GM06990 (cell line): ENCODE measurements at places on chromosomes 3 and 15.
A peak's percentile ranks its signal among the peaks of the same experiment; 100 is the strongest.

DNA sequence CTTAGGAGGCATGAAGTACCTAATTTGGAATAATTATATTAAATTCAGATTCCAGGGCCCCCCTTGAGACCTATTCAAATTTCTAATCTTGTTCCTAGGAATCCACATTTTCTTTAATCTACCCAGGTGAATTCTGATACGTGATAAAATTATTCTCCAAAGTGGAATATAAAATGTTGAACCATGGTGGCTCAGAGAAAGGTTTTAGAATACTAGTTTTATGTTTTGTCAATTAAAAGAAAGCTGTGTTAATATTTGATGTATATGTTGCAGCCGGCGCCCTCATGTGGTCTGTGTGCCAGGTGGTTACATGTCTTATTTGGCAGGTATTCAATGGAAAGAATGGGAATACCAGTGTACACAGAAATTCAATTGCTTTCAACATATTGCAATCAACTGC, 321.8 kb downstream of the FEZF2 start:
- no peak for DNase-seq

DNA sequence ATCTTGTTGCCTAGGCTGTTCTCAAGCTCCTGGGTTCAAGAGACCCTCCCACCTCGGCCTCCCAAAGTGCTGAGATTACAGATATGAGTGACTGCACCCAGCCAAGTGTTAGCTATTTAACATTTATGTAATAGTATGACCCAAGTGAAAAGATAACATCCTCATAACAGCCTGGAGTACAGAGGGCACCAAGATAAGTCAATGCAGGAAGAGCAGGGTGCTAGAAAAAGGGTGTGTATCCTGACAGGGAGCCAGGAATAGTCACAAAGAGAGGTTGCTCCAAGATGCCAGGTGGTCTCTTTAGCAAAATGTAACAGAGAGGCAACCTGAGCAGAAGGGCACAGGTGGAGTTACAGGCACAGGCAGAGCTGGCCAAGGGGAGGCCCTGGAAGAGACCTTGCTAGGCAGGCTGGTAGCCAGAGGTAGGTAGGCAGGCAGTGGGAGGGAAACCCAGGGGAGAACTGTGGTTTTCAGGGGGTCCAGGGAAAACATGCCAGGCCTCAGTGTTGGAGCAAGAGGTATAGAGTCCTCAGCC, 277.4 kb downstream of the ERC2 start:
- no peak for DNase-seq

- DNase-seq: no peak
These were observed 184.0 kb downstream of the ABHD5 start for GRCh38 chr3:43874731-43875130.

DNA sequence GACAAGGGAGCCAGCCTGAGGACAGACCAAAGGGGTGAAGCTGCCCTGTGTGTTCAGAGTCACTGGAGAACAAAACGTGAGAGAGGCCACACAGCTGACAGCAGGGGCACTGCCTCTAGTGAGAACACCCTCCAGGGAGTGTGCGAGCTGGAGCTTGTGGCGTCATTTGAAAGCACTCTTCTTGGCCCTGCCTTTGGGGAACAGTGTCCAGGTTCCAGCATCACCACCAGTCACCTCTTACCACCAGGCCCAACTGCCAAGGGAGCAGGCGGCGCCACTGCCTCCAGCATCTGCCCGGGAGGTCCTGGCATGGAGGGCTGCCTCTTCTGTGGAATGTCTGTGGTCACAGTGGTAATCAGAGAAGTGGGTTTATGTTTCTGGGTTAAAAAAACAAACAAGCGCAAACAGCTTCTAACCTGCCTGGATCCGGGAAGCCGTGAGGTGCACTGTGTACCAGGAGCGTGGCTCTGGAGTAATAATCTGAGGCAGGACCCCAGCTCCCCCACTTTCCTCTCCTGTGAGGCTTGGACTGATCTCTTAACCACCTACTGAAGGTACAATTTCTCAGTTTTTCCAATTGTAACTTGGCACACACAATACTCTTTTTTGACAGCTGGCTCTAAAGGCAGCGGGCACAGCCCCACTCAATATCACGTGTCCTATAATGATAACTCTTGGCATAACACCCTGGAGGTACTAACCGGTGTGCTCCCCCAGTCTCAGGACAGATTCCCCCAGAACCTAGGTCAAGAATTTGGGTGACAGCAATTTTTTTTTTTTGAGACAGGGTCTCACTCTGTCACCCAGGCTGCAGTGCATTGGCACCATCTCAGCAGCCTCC, 32.2 kb upstream of the CDCP1 start:
- no peak for DNase-seq

DNA sequence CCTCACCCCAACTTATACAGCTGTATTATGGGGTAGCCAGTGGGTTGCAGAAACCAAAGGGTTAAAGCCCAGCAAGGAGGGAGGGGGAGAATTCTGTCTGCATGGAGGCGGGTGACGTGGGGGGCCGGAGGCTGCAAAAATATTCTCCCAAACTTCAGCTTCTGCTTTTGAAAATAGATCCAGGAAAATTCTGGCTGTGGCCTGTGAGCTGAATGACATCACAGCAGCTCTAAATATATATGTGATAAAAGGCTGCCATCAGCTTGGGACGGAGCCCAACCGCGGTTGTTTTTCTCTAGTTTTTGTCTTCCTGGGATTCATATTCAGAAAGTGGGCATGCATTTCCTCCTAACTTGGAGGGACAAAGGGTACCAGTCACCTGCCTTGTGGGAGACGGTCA, 27.6 kb downstream of the MAPKAPK3 start:
- DNase-seq: no peak

DNA sequence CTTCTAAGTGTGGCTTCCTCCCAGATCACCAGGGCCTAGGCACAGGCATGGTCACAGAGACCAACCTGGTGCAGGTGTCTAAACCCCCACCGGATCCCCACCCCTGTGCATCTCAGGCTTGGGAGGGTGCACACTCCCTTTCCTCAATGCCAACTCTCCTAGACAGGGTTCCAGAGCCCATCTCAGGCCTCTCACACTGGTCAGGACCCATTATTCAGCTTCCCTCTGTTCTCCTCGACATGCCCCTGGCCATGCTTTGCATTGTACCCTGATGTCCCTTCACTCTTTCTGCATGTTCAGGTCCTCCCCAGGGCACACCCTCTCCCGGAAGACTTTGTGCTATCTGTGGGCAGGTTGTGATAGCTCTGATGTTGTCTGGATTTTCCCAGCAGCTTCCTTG, 23.5 kb downstream of the FGD5 start:
- DNase-seq: no peak

GRCh38 chr15:89898146-89898545, 4.4 kb upstream of the AP3S2 start:
- DNase-seq: no peak

GRCh38 chr3:16490062-16490619, 23.4 kb downstream of the RFTN1 start:
- DNase-seq: no peak

DNA sequence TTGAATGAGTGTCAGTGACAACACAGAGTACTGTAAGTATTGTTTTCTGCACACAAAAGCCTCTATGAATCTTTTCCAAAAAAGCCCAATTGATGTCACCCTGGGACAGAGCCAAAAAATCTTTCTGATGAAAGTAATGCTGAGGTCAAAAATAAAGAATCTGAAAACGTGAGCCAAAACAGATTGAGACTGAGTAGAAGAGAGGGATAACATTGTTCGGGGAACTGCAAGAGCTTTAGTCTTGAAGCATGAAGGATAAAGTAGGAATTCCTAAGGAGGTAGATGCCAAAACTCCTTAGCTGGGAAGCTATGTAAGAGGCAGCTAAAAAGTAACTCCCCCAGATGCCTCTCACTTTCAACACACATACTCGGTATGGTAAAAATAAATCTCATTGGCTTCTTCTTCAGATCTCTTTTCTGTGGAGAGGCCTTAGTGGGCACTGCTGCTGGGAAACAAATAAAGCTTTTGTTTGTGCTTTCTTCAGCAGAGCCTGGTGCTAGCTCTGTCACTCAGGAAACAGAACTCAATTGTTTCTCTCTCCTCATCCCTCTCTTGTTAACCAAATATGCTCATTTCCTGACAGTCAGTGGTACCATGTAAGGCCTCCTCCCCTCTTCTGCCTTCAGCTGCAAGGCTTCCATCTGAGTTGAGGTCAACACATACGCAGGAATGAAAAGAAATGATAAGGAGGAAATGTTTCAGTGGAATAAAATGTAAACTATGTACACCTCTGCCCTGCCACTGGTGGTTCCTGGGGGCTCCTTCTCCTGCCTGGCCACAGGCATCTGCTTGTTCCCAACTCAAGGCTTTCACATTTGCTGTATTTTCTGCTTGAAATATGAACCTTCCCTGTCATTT, 58.1 kb downstream of the CD200 start:
- DNase-seq: no peak

- DNase-seq: no peak
These were observed 365.6 kb downstream of the SV2B start for GRCh38 chr15:91465696-91466095.

GRCh38 chr3:79906106-79906505, 138.3 kb upstream of the ROBO1 start:
- DNase-seq: no peak

- DNase-seq: peak; percentile 42
These were observed 12.8 kb downstream of the DCUN1D1 start for GRCh38 chr3:182967218-182968204.

- no peak for DNase-seq
These were observed 4.2 kb downstream of the PLXND1 start for GRCh38 chr3:129602309-129602708.

GRCh38 chr3:40782111-40782721, 257.5 kb downstream of the ZNF621 start:
- DNase-seq: no peak

- DNase-seq: no peak
These were observed 10.0 kb downstream of the ANKDD1A start for GRCh38 chr15:64921711-64922110.

DNA sequence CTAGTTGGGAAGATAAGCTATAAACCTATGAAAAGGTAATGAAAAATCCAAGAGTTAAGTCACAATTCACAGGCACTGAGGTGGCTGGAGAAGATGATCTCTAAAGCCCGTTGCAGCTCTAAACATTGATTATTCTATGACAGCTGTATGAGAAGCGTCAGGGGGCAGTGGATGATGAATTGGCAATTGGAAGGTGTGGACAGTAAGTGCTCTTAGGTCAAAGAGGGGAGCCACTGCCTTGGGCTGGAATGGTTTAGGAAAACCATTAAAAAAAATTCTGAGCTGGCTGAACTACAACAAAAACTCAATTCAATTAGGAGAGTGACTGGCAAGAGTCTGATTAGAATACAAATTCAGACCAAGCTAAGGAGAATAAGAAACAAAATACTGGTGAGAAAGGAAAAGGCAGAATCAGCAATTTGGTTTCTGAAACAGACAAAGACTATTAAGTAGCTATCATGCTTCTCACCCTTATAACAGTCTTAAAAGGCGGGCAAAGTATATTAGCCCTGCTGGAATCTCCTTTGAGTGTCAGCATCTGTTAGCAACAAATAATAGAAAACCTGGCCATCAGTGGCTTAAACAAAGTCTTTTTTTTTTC, 8.8 kb upstream of the NMD3 start:
- DNase-seq: no peak

GRCh38 chr3:64460141-64460730, 227.6 kb downstream of the ADAMTS9 start:
- DNase-seq: no peak

GRCh38 chr3:47650294-47650693, 71.6 kb upstream of the CSPG5 start:
- no peak for DNase-seq

DNA sequence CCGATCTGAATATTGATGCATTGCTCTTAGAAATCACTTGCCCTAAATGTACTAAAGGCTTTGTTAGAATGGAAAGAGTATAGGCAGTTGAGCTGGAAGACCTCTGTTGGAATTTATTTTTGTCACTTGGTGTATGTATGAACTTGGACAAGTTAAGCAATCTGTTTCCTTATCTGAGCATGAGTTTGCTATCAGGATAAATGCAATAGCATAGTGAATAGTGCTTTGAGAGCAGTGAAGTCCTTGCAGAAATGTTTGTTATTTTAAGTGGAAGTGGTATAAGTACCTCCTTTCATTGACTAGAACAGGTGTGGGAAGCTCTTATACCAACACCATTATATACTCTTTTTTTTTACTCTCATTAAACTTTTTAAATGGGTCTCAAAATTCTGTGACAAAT, 146.4 kb upstream of the ONECUT1 start:
- DNase-seq: no peak

DNA sequence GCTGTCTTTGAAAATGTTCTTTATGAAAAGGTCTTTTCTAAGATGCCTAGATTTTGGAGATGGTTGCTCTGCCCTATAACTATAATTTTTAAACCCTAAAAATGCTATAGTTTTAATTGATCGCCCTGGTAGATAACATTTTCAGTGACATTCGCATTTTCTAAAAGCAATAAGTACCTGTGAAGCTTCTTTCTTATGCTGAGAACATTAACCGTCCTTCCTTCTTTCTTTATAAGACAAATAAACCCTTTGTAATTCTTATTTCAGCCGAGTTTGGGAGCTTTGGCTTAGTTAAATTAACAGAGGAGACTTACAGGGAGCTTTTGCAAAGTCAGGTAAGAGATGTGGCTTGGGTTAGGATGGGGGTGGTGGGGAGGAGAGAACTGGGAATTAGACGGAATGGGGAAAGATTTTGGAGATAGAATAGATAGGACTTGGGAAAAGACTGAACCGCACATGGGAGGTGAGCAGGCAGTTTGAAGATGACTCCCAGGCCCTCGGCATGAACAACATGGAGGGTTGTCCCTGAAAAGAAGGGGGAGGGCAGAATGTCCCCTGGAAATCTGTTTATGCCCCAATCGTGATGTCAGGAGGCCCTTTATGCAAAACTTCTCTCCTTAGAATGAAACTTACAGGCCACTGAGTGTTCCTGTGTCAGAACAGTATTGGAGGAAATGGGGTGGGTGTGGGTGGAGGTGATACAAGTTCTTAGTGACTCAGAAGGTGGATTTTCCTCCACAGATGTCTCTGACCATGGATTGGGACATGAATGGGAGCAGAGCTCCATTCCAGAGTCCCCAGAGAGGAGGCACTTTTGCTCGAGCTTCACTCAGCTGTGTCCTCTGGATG, 76.2 kb upstream of the LARS2 start:
- no peak for DNase-seq

- no peak for DNase-seq
These were observed 245.3 kb upstream of the ZPLD1 start for GRCh38 chr3:102189541-102189940.

DNA sequence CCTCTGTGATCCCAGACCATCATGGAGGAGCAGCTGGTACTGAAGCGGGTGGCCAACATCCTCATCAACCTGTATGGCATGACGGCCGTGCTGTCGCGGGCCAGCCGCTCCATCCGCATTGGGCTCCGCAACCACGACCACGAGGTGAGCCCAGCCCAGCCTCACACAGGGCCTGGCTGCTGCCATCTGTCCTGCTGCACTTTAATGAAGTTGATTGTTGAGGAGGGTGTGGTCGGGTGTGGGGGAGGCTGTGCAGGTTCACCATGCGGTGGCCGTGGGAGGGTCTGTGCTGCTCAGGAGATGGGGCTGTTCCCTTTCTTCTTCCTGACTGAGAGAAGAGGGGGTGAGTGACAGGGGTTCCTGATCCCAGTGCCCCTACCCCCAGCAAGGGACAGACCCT, 30.6 kb downstream of the ACAD9 start:
- no peak for DNase-seq

GRCh38 chr3:8371960-8372463, 129.6 kb upstream of the LMCD1 start:
- DNase-seq: no peak

GRCh38 chr3:44913868-44914468, 39.6 kb downstream of the TGM4 start:
- no peak for DNase-seq

GRCh38 chr3:126955004-126955790, 27.7 kb upstream of the PLXNA1 start:
- no peak for DNase-seq
